Effector CD4-positive, alpha-beta T cell (primary cell): ENCODE measurements at places on chromosomes 3 and 15.

DNA sequence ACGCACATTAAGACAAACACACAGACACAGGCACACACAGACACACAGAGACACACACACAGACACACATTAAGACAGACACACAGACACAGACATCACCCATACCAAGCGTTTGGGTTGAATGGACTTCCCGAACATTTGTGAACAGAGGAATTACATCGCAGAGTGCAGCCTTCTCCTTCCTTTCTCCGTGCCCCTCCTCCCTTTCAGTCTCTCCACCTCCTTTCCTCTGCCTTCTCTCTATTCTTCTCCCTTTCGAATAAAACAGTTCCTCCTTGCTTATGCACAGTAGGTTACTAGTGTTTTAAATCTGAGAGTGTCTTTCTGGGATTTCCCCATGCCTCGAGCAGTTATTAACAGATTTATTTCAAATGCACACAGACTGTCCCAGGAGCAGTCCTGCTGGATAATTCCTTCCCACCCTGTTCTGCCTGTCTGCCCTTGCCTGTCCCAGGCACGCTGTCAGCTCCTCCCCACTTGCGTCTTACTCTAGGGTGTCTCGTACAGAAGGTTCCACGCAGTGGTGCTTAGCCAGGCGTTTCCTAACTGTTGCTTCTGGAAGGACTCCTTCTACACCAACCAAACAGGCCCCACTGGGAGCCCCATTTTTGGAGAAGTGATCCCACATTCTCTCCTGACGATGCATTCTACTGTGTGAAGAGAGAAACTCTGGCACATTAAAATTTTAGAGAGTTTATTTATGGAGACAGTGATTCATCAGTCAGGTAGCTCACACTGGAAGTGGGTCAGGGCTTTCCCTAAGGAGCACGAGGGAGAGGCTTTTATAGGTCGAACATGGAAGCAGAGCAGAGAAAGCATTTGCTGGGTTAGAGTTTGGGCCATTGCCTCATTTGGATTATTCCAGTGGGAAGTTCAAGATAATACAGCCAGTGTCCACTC, 163.8 kb downstream of the SV2B start:
- no peak for DNase-seq

DNA sequence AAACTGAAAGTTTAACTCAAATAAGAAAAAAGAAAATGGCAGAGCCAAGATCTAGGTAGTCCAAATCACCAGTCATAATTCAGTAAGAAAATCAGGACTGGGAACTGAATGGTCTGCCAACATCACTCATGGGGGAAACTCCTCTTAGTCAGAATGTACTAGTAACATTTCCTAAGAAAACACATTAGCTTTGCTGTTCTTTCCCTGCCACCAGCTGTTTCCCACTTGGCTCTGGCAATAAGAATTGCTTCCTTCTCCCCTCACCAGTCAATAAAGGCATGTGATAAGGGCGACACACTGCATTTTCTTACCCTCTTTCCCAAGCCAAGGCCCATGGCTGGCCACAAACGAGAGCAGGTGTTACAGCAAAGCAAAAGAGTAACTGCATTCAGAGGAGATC, 46.1 kb downstream of the PIK3R4 start:
- no peak for DNase-seq

DNA sequence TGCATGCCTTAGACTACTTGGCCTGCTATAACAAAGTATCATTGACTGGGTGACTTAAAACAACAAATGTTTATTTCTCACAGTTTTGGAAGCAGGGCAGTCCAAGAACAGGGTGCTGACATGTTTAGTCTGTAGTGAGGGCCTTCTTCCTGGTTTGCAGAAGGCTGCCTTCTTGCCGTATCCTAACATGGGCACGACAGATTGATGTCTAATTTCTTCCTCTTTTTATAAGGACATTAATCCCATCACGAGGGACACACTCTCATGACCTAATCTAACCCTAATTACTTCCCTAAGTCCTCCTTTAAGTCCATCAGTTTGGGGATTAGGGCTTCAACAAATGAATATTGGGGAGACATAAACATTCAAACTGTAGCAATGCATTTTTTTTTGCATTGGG, 10.9 kb upstream of the GOLGA8B start:
- no peak for DNase-seq

GRCh38 chr15:49621401-49621811, 558 bp downstream of the DTWD1 start:
- no peak for DNase-seq

DNA sequence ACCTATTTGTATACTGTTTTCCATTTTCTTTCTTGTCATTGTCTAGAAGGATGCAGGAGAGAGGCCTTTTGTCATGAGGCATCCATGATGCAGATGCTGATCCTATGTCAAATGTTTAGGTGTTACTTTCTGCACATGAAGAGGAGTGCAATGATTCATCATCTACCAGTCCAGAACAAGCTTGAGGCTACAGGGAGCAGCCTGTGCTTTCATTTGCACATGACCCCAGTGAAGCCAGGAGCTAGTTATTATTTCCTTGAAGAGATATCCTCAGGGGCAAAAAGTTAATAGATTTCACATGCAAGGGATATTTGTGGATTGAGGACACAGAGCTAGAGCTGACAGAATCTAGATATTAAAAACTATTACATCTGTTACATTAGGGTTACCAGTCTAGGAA, 204.4 kb upstream of the TGFBR2 start:
- no peak for DNase-seq

DNA sequence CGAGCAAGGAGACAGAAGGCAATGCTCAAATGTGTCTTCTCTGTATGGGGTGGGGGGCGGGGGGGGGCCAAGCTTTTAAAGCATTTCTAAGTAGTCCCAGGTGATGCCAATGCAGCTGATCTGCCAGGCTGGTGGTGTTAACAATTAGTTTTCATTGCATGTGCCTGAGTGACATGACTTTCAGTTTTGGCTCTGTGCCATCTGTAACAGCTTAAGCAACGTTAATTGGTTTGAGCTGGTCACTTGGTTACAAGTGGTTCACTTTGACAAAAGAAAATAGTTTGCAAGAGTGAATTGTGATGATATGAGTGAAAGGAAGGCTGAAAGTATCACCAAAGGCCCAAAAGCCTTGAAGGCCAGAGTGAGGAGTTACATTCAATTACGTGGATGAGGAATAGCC, 26.4 kb upstream of the LRIG1 start:
- DNase-seq, result no peak

- DNase-seq, result no peak
Observed at GRCh38 chr3:62577153-62577552, 203.8 kb upstream of the FEZF2 start.

DNA sequence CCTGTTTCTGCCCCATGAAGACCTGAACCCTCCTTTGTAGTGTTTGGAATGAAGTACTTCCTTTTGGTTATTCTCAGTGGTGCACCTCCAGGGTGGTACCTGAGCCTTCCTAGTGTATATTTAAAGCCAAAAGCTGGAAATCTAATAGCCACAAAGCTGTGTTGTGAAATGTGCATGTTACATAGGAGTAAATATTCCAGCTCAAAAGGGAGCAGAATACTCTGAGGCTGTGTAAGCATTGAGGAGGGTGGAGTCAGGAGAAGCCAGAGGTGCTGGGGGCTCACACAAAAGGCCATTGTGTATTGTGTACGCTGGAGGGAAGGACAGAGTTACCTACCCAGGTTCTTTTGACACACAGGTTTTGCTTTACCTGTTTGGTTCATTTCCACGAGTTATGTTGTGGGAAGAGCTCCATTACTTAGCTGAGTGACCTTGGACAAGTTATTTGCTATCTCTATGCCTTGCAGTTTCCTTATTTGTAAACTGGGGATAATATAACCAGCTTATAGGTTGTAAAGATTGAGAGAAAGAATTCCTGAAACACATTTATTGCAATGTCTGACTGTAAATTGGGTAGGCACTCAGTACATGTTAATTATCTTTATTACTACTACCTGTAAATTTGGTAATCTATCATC, 24.7 kb downstream of the GPR171 start:
- no peak for DNase-seq

GRCh38 chr15:39403640-39404117, 177.2 kb upstream of the THBS1 start:
- no peak for DNase-seq

GRCh38 chr3:197444793-197445379, 110.9 kb downstream of the BDH1 start:
- DNase-seq, result no peak
